ENCODE measurements at places on chromosomes 12 and 14. TPM values are rescaled to one million over a fixed set of nuclear protein-coding genes. Genes with fewer than 3 reads are reported as not detected.
A peak's percentile ranks its signal among the peaks of the same experiment; 100 is the strongest.

Gene KRT72
- not detected for total RNA-seq

Gene CRIP1
- 1.4 TPM for total RNA-seq

Gene CIROP
- not detected for total RNA-seq

DNA sequence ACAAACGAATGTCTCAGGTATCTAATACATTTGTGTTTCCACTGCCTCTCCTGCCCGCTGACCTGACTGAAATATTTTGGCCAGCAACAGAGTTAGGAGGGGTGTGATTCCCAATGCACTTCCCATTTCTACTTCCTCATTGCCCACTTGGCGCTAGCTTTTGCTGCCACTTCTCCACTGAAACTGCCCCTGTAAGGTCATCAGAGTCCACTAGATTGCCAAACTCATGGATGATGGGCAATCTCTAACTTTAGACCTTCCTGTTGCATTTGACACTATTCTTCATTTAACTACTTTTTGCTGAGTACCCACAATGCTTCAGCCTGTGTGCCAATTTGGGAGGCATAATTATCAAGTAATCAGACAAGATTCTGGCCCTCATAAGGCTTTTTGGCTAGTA lies 40.8 kb downstream of the GPR65 start:
- DNase-seq, result no peak

GRCh38 chr12:132766380-132767085 lies 4.9 kb upstream of the ANKLE2 start:
- DNase-seq, result peak; percentile 47

- DNase-seq, result no peak
Measured at GRCh38 chr14:90453401-90453951, 56.6 kb downstream of the CALM1 start.

DNA sequence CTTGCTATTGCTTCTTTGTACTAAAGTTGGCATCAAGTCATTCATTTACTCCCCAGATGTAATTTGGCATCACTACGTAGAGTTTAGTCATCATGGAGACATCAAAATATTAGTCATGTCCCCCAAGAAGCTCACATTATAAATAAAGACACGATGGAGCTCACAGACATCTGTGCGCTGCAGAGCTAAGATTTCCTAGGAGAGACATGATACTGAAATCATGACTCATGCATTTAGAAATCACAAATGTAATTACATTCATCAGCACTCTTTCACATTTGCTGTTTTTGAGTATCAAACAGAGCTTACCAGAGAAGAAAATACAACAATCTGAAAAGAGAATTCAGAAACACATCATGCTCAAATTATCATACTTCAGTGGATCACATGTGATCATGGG lies 169.8 kb downstream of the LRIG3 start:
- no peak for DNase-seq

- no peak for DNase-seq
Measured at GRCh38 chr14:57979376-57980048, 113.6 kb upstream of the SLC35F4 start.

All from liver (tissue), 10 donors.